ENCODE measurements at places on chromosomes 7 and 10.

- peaks cover 12% of the 10 kb centered on the region for H3K27me3 ChIP-seq
- DNase-seq: no peak
- H3K4me1 ChIP-seq: peaks cover 13% of the 10 kb centered on the region
- no peak overlapping the region for H3K4me3 ChIP-seq
- H3K27ac ChIP-seq: no peak overlapping the region
- no peaks in the 10 kb centered on the region for H3K36me3 ChIP-seq
Measured at GRCh38 chr7:150791304-150791703, 8.9 kb downstream of the TMEM176B start.

DNA sequence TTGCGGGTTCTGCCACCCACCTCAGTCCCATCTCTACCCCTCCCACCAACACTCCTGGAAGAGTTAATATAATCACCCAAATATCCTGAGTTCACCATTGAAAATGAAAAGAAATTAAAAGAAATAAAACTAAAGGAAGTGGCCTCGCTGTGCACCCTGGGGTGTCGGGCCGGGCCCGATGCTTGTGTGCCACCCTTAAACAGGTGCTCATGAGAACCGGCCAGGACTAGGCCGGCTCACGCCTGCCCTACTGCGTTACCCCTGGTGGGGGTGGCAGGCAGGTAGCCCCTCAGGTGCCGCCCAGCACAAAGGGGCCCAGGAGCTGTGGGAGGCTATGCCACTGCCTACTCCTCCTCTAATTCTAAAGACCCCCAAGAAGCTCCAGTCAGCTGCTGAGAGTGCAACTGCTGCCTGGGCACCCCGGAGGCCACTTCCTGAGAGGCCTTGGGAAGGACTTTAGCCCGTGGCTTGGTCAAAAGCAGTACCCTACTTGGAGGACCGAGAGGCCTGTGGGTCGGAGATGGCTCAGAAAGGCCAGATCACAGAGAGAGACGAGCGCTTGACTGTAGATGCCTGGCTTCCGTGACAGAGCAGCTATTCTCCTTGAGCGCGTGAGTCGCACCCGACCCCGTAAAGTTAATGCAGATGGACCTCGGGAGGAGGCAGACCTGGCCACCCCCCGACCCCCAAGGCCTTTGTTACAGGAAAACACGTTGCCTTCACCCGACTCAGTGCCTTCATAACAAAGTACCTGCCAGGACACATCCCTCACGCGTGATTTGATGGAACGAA lies 51.0 kb upstream of the PPP2R2D start:
- no peaks in the 10 kb centered on the region for H3K36me3 ChIP-seq
- H3K27ac ChIP-seq: no peak overlapping the region
- DNase-seq: no peak
- H3K4me1 ChIP-seq: no peaks in the 10 kb centered on the region
- peaks cover 2% of the 10 kb centered on the region for H3K27me3 ChIP-seq

DNA sequence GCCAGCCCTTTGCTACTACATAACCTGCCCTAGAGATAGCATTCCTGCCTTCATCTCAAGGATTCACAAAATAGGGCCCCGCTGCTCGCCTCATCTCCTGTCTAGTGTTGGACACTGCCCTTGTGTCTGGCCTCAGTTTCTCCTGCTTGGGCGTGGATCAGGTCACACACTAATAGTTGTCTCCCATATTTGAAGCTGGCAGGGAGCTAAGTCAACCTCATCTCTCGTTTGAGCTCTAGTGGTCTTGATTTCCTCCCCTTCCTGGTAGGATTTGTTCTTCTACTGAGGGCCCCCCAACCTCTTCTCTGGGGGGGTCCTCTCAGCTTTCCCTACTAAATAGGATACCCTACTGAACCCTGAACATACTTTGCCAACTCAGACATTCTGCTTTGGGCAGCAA lies 42.2 kb downstream of the ADCYAP1R1 start:
- DNase-seq: no peak
- no peaks in the 10 kb centered on the region for H3K4me1 ChIP-seq
- H3K36me3 ChIP-seq: no peaks in the 10 kb centered on the region

- no peaks in the 10 kb centered on the region for H3K36me3 ChIP-seq
- H3K27ac ChIP-seq: no peak overlapping the region
- no peak overlapping the region for H3K4me3 ChIP-seq
- H3K27me3 ChIP-seq: peaks cover under 1% of the 10 kb centered on the region
Measured at GRCh38 chr7:46854958-46855473, 726.9 kb downstream of the TNS3 start.

DNA sequence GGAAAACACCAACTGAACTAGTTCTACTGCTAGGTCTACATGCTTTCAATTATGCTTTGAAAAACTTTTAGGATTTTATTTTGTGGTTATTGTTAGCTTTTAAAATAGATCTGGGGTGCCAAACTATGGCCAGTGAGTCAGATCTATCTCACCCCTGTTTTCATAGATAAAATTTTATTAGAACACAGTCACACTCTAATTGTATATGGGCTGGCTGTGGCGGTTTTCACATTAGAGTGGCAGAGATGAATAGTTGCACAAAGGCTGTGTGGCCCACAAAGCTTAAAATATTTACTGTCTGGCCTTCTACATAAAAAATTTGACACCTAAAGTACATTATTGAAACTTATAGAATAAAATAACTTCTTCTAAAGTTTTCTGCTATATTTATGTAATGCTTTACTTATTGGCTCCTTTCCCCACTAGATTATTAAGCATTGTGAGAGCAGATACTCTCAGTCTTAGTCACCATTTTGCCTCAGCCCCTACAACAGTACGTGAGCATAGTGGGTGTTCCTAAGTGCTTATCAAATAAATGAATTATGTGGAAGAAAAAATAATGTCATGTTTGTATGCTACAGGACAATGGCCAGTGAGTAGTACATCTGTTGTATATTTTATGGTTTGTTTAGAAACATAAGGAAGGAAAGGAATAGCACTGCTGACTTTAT lies 5.4 kb upstream of the SUV39H2 start:
- no peak for DNase-seq
- H3K4me1 ChIP-seq: peaks cover 2% of the 10 kb centered on the region
- no peak overlapping the region for H3K27ac ChIP-seq
- H3K36me3 ChIP-seq: peaks cover 19% of the 10 kb centered on the region

DNA sequence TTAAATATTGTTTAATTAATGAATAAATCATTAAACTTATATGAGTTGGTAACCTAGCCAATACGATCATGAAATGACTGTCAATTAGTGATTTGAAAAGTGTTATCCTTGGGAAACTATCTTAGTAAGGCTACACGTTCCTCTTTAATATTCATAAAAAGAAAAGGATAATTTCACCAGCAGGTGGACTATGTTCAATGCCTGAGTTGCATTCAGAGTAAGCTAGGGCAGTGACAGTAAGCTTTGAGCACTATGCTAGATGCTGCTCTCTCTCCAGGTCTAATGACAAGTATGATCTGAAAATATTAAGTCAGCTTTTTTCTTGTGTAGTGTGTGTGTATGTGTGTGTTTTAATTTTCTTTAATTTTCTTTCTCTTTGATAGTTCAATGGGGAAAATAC lies 486.3 kb upstream of the PCDH15 start:
- no peak overlapping the region for H3K27ac ChIP-seq
- H3K4me3 ChIP-seq: no peak overlapping the region
- no peak for DNase-seq
- H3K36me3 ChIP-seq: no peaks in the 10 kb centered on the region
- H3K27me3 ChIP-seq: no peaks in the 10 kb centered on the region

DNA sequence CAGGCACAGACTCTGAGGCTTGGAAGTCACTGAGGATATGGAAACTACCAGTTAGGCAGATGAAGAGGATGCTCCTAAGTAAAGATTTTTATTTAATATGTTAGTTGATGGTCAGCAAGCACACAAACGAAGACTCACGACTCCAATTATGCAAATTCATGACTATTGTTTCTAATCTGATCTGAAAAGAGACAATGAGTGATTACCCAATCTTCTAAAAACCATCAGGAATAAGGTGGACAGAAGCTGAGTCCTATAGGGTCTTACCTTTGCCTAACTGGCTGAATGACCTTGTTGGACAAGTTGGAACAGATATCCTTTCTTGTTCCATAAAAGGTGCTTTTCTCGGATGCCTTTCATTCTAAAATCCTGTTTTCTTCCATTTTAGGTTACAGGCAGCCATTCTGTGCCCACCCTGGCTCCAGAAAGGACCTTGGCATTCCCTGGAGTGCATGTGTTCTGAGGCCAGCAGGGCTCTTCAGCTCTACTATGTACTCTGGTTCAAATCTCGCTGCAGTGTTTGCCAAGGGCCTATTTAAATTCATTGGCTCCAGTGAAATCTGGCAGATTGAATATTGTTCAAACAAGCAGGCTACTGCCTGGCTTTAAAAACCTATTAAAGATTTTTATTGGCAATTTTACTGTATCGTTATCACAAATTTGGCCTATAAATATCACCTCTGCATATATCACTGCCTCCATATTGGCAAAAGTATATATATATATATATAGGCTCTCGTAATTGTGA lies 77.5 kb downstream of the SLC25A13 start:
- H3K36me3 ChIP-seq: peaks cover 26% of the 10 kb centered on the region
- no peak overlapping the region for H3K4me3 ChIP-seq
- no peaks in the 10 kb centered on the region for H3K27me3 ChIP-seq
- no peak overlapping the region for H3K27ac ChIP-seq
- no peak for DNase-seq
- H3K4me1 ChIP-seq: peaks cover 37% of the 10 kb centered on the region

DNA sequence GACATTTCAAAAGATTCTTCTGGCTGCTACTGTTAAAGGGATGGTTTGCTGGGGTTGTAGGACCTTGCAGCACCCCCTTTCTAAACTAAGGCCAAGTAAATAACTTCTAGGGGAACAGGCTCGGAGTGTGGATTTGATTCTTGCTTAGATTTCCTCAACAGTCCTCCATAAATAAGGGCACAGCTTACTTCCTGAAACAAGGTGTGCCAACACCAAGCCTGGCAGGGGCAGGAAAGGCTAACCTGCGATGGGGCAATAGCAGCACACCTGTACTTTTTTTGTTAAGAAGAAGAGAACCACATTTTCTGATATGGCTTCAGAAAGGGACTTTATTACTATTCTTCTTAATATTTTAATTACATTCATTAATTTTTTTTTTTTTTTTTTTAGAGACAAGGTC lies 121.9 kb downstream of the RNF216 start:
- no peaks in the 10 kb centered on the region for H3K27me3 ChIP-seq
- no peak for DNase-seq
- no peak overlapping the region for H3K27ac ChIP-seq
- peaks cover 16% of the 10 kb centered on the region for H3K4me1 ChIP-seq
- peaks cover 26% of the 10 kb centered on the region for H3K36me3 ChIP-seq

DNA sequence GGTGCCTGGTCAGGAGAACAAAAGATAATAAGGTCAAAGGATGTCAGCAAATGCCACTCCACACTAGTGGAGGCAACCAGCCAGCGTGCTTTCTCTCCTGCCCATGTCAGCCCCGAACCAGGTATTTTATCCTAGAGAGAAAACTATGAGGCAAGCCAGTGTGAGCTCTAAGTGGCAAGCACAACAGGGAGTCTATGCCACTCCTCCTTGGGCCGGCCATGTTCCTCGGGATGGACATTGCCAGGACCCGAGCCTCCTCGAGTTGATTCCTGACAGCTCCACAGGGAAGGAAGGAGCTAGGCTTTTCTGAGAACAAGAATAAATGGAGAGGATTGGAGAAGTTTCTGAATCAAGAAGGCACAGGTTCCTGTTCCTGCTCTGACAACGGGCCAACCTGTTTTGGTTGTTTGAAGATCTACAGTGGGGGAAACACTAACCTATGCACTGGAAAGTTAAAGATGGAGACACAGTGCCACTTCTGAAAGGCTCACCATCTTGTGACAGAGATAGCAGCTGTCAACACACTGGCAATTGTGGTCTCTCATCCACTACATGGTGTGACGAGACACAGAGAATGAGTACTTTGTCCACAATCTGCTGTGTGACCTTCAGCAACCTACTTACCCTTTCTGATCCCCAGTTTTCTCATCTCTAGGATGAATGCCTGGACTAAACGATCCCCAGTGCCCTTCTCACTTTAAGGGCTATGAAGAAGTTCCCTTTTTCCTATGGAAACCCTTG lies 28.8 kb downstream of the ABLIM1 start:
- H3K27ac ChIP-seq: no peak overlapping the region
- no peaks in the 10 kb centered on the region for H3K36me3 ChIP-seq
- no peak overlapping the region for H3K4me3 ChIP-seq
- peaks cover 50% of the 10 kb centered on the region for H3K27me3 ChIP-seq
- peaks cover 21% of the 10 kb centered on the region for H3K4me1 ChIP-seq
- no peak for DNase-seq

DNA sequence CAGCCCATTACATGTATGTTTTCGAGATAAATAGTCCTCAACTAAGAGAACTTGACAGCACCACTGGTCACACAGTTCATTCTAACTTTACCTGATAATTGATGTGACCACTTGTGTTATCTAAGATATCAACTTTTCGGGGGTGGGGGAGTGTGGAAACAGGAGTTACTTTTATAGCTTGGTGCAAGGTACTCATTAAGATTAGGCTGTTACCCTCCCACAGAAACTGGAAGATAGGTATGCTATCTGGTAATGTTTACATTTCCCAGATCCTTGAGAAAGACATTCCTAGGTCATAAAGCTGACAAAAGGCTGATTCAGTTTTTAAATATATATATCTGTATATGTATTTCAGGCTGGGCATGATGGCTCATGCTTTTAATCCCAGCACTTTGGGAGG lies 11.1 kb downstream of the ERVW-1 start:
- H3K36me3 ChIP-seq: peaks cover 43% of the 10 kb centered on the region
- DNase-seq: no peak
- no peaks in the 10 kb centered on the region for H3K27me3 ChIP-seq
- no peak overlapping the region for H3K4me3 ChIP-seq
- H3K27ac ChIP-seq: no peak overlapping the region

- peaks cover 7% of the 10 kb centered on the region for H3K4me1 ChIP-seq
- no peak overlapping the region for H3K27ac ChIP-seq
- no peak for DNase-seq
- H3K36me3 ChIP-seq: no peaks in the 10 kb centered on the region
- H3K27me3 ChIP-seq: peaks cover 5% of the 10 kb centered on the region
- no peak overlapping the region for H3K4me3 ChIP-seq
Measured at GRCh38 chr10:4983615-4984216, 19.9 kb downstream of the AKR1C2 start.

All from stimulated activated naive B cell treated with anti-CD40 and anti-IgM and Interleukin-4, amounts not matched to agents 10 μg/mL and 1 μg/mL and 100 μg/mL, for 72 hours (primary cell).